ENCODE measurements at places on chromosomes 16 and 17.

GRCh38 chr16:12899529-12900143, 1.8 kb upstream of the SHISA9 start:
- DNase-seq = no peak

DNA sequence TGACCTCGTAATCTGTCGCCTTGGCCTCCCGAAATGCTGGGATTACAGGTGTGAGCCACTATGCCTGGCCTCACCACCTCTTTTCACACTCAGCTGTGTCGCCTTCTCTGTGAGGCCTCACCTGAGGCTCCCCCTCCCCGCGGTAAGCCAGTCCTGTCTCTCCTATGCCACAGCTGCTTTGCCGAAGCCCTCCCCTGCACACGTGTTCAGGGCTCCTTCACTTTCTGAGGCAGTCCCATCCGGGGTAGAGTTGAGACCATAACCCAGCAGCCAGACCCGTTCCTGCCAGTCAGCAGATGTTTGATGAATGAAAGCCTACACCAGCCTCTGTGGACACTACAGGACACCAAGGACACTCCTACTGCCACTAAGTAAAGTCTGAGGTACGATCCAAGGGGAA, 10.6 kb downstream of the USP7 start:
- no peak for DNase-seq

GRCh38 chr17:48385319-48385718, 44.7 kb downstream of the SKAP1 start:
- DNase-seq = no peak

DNA sequence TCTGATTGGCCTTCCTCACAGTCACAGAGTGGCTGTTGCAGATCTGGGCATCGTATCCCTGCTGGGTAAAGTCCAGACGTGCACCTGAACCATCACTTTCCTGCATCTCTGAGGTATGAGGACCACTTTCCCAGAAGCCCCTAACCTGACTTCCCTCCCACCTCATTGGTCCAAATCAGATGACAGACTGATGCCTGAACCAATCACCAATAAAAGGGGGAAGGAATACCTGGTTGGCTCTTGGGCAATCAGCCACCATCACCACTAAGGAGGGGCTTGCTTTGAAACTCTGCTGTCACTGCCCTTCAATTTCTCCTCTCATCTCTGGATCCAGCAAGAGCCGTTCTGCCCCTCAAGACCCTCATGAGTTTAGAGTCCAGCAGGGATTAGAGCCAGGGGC, 13.6 kb upstream of the WFDC1 start:
- peak; percentile 38 for DNase-seq

DNA sequence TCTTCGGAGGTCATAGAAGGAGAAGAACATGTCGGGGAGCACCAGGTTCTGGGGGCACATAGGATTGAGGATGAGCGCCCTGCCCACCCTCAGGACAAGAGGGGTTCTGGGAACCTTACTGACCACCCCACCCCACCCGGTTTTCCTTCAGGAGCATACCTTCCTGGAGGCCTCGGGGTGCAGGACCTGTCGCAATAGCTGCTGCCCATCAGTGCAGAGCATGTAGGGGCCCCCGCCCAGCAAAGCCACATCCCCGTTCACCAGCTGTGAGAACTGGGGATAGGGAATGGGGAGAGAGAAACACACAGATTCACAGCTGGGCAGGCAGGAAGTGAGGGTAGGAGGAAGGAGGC, 2.1 kb downstream of the ESRP2 start:
- DNase-seq = no peak

- no peak for DNase-seq
Observed at GRCh38 chr16:337975-338575, 14.4 kb downstream of the AXIN1 start.

Data from GM13977 (cell line).